ENCODE measurements at places on chromosomes 1 and 21. TPM values are rescaled to one million over a fixed set of nuclear protein-coding genes. Genes with fewer than 3 reads are reported as not detected.
A peak's percentile ranks its signal among the peaks of the same experiment; 100 is the strongest.

The KLHDC7A gene
- total RNA-seq: 1.3 TPM

The BPNT1 gene
- total RNA-seq: 21.7 TPM

The BGLAP gene
- total RNA-seq: 1.7 TPM

The INKA2 gene
- 12.5 TPM for total RNA-seq

The SLC37A1 gene
- 25.5 TPM for total RNA-seq

- H3K4me3 ChIP-seq: no peak overlapping the region
- peak overlapping the region; percentile 78 for H3K27ac ChIP-seq
- H3K36me3 ChIP-seq: no peaks in the 10 kb centered on the region
- no peak for DNase-seq
Observed at GRCh38 chr1:26861889-26862378, 1.0 kb upstream of the SFN start.

DNA sequence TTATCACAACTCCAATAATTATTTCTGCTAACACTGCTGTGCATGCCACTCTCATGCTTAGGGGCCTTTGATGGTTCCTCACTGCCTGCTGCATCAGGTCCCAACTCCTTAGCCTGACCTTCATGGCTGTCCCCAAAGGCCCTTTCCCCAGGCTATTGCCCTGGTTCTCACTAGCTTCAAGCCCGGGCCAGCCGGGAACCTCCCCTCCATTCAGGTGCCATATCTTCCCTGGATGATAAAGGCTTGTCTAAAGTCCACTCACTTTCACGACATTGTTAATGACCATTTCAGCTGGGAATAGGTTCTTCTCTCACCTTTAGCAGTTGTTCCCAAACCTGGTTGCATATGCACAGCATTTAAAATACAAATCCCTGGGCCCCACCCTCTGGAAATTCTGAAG, 95.8 kb downstream of the CNIH3 start:
- no peaks in the 10 kb centered on the region for H3K36me3 ChIP-seq
- no peaks in the 10 kb centered on the region for H3K4me1 ChIP-seq
- no peak overlapping the region for H3K27ac ChIP-seq

DNA sequence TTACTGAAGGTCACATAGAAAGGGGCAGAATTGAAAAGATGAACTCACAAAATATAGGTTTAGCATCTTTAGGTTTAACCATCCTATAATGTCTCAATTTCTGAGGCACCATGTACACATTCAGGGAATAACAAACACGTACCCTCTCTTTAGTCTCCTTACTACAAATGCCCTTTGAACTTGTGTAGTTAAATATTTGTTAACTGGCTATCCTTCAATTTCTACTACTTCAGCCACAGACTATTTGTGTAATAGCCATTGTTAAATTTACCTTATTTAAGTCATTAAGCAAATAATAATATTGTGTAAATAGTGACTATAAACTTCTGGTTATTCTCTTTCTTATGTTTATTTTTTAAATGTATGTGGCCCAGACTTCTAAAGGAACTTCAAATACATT, 600.5 kb downstream of the KCNT2 start:
- no peaks in the 10 kb centered on the region for H3K36me3 ChIP-seq
- no peak for DNase-seq
- no peak overlapping the region for H3K4me3 ChIP-seq
- no peaks in the 10 kb centered on the region for H3K4me1 ChIP-seq
- H3K27ac ChIP-seq: no peak overlapping the region

GRCh38 chr1:202954057-202954745, 3.9 kb downstream of the ADIPOR1 start:
- no peak overlapping the region for H3K4me3 ChIP-seq
- DNase-seq: no peak
- H3K27ac ChIP-seq: no peak overlapping the region
- H3K36me3 ChIP-seq: peaks cover 3% of the 10 kb centered on the region

DNA sequence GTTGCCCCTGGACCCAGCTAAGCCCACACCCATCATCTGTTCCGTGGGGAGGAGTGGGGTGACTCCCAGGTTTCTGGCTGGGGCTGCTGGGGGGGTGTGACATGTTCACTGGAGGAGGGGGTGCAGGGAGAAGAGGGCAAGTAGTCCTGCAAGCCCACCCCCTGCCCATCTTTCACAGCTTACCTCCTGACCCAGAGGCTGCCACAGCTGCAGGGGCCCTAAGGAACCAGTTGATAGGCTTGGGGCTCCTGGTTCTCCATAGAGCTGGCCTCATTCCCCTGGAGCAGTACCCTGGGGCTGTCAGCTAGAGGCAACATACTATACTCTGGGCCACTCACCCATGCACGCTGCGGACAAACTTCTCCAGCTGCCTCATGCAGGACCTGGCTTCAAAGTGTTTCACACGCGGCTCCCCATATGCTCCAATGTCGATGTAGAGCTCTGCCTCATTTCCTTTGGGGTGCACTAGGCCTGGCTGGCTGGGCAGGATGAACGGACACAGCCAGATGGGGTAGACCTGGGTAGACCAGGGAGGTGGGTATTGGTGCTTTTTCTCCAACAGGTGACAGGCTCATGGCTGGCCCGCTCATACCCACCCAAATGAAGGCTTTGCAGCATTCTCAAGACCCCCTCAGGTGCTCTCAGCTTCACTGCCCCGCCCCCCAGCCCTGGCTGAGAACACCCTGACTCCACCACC, 33.8 kb downstream of the DHCR24 start:
- H3K36me3 ChIP-seq: no peaks in the 10 kb centered on the region
- H3K4me1 ChIP-seq: no peaks in the 10 kb centered on the region
- H3K27ac ChIP-seq: no peak overlapping the region
- no peak for DNase-seq
- H3K27me3 ChIP-seq: no peaks in the 10 kb centered on the region
- no peak overlapping the region for H3K4me3 ChIP-seq

Data from lung (tissue), 17 donors.